Vagina (tissue), 2 donors: ENCODE measurements at places on chromosomes 4 and X.

GRCh38 chr4:105189855-105190650 is 43.4 kb downstream of the TET2 start:
- DNase-seq: no peak

DNA sequence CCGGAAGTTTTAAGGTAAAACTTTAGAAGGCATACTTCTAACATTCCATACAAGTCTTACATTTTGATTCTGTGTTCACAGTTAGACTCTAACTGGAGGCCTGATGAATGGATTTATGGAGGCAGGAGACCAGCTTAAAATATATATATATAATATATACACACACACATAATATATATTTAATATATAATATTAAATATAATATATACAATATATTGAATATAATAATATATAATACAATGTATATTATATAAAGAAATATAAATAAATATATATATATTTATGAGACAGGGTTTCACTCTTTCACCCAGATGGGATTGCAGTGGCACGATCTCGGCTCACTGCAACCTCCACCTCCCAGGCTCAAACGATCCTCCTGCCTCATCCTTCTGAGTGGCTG is 7.9 kb upstream of the CTSO start:
- DNase-seq: no peak

DNA sequence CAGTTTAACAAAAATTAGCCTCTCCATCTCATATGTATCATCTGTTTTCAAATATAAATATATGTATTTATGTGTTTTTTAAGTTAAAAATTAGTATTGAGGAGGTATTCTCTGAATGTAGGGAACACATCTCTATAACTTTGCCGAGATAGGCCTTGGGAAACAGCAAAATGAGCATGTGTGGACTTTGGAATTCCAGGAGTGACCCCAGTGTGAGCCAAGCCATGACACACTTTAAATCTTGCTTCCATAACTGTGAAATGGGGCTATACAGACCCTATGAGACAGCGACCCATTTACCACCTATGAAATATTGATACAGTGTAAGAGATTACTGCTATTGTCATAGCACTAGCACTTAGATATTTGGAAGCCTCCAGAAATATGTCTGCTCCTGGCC is 58.8 kb downstream of the FRMPD4 start:
- no peak for DNase-seq

DNA sequence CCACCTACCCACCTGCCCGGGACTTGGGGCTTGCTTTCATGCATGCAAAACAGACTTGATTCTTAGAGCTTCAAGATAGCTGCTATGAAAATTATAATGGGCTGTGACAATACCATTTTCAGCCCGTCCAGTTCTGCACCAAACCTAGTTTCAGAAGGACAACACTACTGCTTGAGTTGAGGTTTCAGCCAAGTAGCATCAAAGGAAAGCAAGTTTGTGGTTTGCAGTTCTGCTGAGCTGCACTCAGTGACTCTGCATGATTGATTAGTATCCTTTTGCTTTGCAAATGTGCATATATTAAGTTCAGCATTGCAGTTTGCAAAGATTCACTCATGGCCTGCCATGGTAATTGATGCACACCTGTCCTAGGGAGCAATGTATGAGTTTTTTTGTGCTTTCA is 442.7 kb downstream of the RPA4 start:
- no peak for DNase-seq

DNA sequence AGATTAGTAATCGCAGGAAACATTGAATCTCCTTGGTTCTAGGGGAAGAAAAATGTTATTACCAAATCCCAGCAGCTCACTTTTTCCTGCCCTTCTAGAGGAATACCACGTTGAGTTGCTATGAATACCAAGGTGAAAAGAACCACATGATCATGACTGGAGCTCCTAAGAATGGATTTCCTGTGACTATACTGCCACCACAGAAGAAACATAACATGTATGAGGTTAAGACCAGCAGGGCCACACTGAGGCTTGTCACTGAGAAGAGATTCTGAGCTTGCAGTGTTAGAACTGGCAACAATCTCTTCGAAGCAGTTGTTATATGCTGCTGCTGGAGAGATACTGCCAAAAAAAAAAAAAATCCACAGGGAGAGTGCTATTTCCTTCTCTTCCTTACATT is 1235.3 kb downstream of the FSTL5 start:
- DNase-seq: no peak

- no peak for DNase-seq
Measured at GRCh38 chr4:148779771-148780170, 337.6 kb upstream of the NR3C2 start.

GRCh38 chr4:2744576-2745270 is 11.4 kb downstream of the TNIP2 start:
- no peak for DNase-seq

DNA sequence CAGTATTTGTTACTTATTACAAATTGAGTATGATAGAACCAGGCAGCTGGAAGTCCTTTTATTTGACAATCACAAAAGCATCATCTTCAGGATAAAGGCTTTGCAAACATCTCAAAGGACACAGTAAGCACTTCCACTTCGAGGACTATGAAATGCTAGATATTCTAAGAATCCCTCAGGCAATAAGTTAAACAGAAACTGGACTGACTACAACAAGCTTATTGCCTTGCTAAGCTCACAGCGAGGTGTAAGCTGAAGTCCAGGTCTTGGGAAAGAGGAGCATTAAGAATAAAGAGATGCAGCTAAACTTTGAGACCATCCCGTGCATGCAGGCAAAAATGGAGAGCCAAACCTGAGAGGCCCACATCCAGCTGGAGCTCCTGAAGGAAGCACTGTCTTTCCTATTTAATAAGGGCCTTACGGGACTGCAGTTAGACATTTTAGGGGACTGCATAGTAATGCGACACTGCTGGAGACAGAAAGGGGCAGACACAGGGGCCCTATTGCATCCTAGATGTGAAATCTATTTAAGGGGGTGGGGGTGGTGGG is 38.7 kb downstream of the DCHS2 start:
- no peak for DNase-seq

DNA sequence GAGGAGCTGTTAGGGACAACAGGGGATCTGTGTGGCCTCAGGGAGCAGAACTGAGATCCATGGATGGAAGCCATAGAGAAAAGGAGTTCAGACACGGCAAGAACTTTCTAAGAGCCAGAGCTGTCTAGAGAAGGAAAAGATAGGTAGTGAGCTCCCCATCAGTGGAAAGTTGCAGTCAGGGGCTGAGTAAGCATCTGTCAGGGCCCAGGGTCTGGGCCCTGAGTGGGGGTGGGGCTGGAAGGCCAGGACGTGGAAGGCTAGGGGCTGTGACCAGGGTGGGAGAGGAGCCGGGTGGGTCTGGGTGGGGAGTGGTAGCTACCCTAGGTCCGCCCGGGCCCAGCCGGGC is 324 bp upstream of the MSN start:
- no peak for DNase-seq

DNA sequence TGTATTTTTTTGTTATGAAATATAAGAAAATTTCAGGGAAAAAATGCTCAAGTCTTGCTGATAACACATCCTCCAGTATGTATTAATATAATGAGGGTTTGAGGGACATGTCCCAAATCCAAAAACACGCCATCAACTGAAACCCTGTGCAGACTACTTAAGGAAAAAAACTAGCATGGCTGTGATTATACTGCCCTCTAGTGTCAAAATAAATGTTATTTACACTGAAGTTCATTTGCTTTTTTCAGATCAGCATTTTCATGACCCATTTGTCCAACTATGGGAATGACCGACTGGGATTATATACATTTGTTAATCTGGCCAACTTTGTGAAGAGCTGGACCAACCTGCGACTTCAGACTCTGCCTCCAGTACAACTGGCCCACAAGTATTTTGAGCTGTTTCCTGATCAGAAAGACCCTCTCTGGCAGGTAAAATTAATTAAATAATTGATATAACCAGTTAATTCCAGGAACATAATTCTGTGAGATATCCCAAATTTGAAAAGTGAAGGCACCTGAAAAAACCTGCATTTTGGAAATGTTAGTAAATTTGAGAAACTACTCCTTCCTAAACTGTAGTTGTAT is 128.5 kb downstream of the PRSS12 start:
- DNase-seq: no peak

DNA sequence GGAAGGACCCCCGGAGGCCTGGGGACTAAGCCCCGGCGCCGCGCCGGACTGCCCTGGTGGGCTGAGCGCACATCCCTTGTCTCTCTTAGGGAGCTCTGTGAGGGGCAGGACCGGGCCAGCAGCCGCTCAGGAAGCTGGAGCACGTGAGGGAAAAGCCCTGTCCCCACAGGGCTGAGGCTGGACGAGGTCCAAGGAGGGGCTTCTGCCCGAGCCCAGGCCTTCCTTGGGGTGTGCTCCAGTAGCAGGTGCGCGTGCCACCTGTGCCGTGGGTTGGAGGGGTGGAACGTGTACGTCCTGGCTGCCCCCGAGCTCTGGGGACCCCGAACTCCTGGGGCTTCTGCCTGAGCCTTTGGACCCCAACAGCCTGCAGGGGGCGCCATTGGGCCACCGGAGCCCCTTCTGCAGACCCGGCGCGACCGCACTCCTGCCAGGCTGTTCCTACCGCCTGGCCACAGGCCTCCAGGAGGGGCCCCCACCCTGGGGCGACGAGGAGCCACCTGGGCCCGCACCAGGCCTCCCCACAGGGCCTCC is 27.2 kb downstream of the TACC3 start:
- no peak for DNase-seq

DNA sequence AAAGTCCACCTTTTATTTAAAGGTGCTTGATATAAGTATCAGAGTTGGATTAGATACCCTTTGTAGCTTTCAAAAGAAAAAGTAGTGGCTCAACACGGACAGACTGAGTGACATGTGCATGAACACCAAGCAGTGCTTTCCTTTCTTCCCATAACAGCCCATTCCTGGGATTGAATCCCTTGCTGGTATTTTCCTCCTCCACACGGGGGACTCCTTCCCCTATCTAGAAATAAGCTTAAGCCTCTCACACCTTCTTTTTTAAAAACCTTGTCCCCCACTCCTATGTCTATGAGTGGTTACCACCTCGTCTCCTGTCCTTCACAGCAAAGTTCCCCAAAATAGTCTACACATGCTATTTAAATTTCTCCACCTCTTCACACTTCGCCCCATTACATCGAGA is 5.1 kb downstream of the AP1S2 start:
- no peak for DNase-seq

DNA sequence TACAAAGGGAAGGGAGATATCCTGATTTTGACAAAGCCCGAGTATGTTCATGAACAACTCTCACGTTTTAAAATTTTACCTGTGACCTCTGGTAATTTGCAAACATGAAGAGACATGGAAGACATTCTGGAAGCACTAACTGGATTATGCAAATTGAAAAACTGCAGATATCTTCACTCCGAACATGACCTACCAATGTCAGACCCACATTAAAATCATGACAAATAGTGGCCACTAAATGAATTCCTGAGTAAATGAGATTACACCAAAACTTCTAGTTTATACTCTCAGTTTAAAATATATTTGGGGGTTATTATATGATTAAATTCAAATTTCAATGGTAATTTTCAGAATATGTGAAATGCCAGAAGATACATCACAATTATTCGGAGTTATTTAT is 19.9 kb upstream of the CBR4 start:
- no peak for DNase-seq

- DNase-seq: no peak
Measured at GRCh38 chr4:171919314-171919713, 106.1 kb downstream of the GALNTL6 start.

DNA sequence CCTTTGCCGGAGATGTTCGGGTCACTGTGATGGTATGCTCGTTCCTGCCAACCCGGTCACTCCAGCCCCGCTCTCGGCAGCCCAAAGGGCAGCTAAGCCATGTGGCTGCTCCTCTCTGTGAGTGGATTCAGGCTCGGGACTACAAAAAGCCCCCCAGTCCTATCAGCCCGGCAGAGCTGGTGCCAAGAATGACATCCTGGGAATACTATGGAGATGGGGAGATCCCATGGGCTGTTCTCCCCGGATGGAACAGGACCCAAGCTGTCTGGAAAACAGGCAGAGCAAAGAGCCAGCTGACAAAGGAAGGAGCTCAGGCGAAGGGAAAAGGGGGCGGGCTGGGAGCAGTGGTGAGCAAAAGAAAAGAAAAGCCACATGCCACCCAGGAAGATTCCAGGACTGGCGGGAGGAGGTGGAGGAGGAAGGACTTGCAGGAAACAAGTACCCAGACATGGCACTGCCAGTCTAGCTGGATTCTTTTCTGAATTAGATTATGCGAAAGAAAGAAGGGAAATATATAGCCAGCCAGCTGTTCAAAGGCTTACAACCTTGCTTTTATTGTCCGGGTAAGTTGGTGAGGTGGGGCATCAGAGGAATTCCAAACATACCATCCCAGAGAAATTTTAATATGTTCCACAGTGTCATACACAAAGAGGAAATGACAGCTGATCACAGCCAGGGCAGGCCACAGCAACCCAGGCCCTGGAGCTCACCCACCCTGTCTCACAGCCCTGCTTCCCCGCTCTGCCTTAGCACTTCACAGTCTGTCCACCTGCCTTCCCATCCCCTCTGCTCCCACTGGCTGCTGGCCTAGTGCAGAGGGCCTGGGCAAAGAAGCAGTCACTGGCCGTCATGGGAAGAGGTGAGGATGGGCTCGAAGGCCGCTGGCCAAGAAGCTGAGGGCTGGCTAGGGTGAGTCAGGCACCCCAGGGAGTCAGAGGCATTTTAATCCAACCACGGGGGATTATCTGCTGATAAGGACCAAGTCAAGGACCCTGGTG is 3.4 kb downstream of the NDP start:
- DNase-seq: no peak

DNA sequence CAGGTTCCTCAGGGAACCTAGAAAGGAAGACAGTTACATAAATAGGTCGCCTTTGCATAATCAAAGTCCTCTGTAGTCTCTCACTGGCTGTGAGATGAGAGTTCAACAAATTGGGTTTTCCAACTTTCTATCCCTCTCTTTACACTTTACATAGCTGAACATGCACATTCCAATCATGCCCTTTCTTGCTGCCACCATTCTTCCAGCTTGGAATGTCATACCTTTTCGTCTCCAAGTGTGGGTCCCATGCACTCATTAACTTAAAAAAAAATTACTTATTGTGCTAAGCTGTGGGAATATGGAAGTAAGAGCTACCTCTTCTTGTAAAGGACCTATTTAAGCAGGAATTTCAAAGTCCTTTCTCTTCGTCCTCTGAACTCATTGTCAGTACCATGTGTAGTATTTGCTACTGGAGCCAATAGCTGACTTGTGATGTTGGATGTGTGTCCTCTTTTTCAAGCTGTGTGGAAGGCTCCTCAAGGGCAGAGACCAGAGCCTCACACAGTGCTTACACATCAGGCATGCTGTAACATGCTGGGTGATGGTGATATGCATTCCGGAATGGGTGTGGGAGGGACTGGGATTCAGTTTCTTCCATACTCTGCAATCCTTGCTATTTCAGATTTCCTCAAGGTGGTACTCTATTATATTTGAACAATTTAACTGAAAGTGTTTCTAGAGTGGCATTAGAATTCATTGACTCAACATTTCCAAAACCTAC is 7.1 kb downstream of the ENOPH1 start:
- DNase-seq: no peak

GRCh38 chr4:168759959-168760527 is 250.0 kb downstream of the CBR4 start:
- DNase-seq: no peak

GRCh38 chrX:37813570-37813969 is 33.7 kb downstream of the CYBB start:
- no peak for DNase-seq

GRCh38 chrX:123976706-123977316 is 15.3 kb downstream of the STAG2 start:
- DNase-seq: no peak
